ENCODE measurements at places on chromosomes 4 and X.

- DNase-seq, result no peak
These were observed 581.8 kb downstream of the NLGN4X start for GRCh38 chrX:5646818-5647217.

DNA sequence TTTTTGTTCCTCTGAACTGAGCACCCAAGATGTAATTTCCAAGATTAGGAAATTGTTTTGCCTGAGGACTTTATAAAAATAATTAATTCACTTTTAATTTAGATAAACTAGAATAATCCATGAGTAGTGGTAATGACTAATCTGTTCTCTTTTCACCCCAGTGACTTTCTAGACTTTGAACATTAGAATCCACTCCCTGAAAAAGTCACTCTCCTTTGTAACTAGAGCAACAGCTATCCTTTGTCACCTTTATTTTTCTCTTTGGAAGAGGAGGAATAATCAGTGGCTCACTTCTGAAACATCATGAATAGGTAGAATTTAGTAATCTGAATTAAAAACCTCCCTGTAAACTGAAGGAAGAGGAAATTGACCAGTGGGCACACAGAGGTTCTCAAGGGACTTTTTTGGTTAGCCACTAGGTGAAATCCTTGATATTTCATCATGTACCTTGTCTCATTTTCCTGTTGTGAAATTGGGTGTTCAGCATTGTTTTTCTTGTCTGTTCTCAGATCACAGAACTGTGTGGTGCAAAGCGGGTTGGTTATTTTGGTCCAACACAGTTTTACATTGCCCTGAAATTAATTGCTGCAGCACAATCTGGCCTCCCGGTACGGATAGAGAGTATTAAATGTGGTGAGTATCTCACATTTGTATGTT lies 59.4 kb downstream of the REPS2 start:
- no peak for DNase-seq

GRCh38 chr4:124879195-124879594 lies 166.7 kb upstream of the ANKRD50 start:
- no peak for DNase-seq

DNA sequence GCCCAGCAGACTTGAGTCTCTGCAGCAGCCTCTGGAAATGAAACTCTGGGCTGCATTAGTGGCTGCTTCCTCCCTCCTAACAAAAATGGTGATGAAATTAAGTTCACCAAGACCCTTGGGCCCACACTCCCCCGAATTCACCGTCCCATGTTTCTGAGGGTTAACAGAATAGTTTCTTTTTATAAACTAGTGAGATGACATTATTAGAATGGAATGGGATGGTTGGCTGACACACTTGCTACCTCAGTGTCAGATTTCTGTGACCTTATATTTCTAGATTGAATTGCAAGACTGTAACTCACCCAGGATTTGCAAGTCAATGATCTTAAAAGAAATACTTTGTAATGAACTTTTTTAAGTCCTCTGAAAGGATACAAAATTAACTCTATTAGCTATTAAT lies 127.1 kb downstream of the SHROOM3 start:
- DNase-seq, result no peak

DNA sequence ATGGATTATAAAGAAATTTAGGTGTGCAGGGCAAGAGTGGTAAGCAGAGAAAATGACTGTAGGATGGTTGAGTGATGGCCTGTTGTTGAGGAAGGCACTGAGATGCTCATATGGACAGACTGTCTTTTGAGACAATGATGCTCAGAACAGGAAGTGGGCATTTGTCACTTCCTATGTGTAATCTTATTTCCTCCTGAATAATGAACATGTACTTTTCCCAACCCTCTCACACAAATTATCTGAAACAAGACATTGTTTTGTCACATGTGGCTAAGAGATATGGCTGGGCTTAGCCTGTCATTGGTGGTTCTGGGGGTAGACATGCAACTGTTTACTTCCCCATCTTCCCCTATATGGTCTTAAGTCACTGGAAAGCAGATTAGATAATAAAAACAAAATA lies 240.5 kb downstream of the CFAP47 start:
- DNase-seq, result no peak

DNA sequence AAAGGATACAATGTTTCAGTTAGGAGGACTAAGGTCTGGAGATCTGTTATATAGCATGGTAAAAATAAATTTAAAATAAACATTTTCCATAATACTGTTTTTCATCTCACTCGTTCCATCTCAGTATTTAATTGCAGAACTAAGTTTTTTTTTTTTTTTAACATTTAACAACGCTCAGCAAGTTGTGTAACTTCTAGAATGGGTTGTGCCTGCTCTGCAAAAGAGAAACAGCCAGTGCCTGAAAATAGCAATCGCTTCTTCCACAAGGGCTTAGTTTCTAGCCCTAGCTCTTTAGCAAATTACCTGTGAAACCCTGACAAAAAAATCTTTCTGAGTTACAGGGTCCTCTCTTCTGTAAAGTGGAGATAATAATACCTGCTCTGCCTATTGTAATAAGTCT lies 41.9 kb downstream of the CNGA1 start:
- DNase-seq, result no peak

- no peak for DNase-seq
These were observed 31.1 kb downstream of the ACOX3 start for GRCh38 chr4:8409264-8410065.

DNA sequence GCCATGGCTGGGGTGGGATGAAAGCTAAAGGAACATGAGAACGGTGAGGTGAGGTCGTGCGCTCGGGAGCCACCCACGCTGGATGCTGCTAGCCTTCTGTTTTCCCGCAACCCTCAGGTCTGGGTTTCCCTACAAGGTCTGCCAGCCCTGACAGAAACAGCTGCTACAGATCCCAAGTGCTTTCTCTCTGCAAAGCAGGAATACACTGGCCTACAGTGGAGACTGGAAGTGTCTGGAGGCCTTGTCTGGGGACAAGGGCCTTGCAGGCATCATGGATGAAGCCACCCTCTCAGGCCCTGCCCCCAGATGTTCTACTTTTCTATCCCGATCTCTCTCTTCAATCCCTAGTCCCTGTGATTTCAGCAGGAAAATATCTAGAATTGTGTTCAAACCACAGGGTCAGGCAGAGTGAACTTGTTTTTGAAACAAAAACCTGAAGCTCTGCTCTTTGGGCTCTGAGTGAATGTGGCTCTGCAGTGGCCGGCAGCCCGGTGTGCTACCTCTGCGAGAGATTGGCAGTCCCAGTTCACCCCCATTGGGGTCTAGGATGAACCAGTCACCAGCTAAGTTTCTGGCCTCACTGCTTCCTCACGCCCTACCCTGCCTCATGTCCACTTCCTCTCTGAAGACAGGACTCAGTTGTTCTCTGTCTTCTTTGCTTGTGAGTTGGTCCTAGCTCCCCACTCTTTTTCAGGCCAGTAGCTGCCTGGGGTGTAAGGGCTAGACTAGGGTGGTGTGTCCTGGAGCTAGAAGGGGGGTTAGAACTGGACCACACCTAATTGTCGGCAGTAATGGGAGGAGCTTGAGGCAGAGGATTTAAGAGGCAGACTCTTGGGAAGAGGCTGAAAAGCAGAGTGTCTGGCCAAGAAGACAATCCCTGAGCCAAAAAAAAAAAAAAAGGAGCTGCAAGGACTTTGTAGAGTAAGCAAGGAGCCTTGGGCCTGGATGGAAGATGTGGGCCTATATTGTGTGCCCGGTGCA lies 89.6 kb downstream of the RTL5 start:
- DNase-seq, result no peak

DNA sequence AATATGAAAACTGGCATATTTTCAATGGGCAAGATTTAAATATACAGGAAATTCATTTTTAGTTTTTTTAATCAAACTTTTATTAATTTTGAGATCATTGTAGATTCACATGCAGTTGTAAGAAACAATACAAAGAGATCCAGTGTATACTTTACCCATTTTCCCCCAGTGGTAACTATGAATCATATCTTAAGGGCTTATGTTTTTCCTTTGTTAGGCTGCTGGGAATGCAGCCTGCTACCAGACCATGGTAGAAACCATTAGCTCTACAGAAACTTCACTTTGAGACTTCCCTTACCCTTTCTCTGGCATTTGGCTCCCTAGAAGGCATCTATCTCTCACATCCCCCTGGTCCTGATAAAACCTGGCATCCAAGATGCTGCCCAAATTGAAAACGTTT lies 147.6 kb upstream of the EOLA2 start:
- DNase-seq, result no peak

DNA sequence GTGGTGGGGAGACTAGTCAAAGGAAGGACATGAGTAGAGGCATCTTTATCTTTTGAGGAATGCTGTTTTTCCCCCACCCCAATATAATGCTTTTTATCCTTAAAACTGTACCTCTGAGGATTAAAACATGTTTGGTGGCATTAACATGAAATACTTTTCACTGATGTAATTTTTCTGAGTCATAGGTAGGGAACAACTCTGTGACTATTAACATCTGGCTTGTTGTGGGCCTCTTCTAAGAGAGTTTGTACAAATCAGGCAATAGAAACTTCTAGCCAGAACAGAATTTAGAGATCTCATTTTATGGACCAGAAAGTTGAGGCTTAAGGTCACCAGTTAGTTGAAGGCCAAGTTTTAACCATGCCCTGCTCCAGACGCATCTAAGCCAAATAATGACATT lies 207.6 kb downstream of the SOX3 start:
- DNase-seq, result no peak

- no peak for DNase-seq
These were observed 188.2 kb downstream of the GABRB1 start for GRCh38 chr4:47219586-47219985.

DNA sequence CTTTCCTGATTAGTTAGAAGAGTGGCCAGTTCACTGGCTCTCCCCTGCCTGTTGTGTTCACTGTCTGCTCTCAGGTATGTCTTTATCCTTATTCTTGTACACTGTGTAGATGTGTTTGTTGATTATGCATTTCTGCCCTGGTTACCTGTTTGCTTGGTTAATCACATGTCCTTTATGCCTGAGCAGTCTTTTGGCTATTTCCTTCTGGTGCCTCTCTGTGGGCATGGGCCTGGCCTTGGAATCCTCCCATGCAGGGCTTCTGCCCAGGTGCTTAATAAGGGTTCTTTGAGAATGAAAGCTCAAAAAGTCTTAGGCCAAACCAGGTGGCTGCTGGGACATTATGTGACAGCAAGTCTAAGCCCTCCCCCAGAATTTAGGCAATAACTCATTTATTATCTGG lies 26.5 kb downstream of the OTUD6A start:
- DNase-seq, result no peak

DNA sequence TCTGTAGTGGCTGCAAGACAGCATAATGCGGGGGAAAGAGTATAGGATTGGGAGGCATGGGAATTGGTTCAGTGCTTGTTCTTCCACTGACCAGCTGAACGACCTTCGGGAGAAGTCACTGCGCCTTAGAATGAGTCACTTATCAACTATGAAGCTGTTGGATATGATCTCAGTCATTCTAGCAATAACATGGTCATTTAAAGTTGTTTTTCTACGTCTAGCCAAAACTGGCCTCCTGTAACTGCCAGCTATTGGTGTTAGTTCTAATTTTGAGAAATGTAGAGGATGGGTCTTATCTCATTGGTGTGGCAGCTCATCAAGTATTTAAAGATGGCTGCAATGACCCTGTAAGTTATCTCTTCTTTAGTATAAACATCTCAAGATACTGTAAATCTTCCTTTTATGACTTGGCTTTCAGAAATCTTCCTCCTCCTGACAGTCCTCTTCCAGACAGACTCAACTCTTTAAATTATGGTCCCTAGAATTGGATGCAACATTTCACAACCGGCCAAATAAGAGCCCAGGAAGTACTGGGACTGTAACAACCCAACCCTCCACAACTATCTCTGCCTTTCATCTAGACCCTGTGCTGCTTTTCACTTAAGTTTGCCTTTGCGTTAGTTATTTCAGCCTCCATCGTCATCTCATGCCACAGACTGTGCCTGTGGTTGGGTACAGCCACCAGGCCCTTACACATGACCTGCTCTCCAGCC lies 243.3 kb downstream of the CBR4 start:
- peak; percentile 47 for DNase-seq

DNA sequence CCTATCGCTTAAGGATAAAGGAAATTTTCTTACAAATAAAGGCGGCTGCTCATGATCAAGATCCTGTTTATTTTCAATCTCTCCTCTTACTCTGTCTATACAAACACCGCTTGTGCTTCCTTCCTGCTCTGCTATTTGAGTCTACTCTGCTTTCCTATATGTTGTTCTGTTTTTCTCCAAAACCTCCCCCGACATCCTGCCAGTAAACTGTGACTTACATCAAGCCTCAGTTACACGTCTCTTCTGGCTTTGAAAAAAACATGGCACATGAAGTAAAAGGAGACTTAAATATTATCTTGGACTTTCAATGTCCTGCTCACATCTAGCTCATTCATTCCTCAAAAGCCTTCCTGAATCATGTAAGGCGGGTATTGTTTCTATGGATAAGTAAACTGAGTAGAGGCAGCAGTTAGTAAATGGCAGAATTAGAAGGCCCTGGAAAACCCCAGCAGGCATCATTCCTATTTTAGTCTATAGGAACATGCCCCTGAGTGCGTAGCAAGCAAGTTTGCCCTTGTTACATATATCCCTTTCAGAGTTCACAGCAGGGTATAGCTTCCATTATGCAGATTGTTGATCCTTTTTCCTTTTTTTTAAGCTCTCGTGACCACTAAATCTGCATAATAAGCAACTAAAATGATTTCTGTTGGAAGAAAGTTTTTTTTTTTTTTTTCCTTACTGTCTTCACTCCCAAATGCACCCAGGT lies 280.1 kb downstream of the RAPGEF2 start:
- no peak for DNase-seq

- DNase-seq, result no peak
These were observed 14.2 kb downstream of the TAB3 start for GRCh38 chrX:30874851-30875250.

DNA sequence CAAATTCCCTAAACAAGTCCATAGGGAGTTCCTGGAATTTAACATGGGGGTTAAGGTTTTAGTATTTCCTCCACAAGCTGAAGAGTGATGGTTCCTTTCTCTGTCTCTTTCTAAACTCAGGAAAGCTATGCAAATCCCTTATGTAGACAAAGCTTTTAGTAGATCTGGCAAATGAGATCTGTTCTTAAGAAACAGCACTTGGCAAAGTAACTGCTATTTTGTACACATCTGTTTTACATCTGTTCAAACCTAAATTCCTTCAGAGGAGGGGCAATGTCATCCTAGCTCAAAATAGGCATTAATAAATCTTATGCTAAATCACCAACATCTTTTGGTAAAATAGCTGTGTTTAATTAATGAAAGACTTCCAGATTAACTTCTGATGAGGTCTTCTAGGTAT lies 137.8 kb upstream of the TBC1D9 start:
- DNase-seq, result peak; percentile 55

DNA sequence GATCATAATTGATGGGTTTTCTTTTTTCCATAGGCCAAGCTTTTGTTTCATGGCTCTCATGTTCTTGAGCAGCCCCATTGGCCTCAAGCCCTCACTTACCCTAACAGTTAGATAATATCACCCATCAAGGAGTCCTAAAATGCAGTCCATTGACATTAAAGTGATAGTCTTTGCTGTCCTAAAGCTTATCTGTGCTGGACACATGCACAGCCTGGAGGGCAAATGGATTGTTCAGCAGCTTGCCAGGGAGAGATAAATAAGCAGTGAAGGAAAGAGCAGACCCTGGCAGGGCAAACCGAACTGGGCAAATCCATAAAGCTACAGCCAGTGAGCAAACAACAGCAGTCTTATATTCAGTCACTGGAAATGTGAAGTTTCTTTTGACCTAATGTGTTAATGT lies 199.6 kb upstream of the MID1 start:
- DNase-seq, result no peak

- no peak for DNase-seq
These were observed 25.8 kb downstream of the WWC2 start for GRCh38 chr4:183124865-183125264.
